ENCODE measurements at places on chromosomes 16 and 17.

GRCh38 chr17:9269350-9270035 is 248.2 kb downstream of the NTN1 start:
- DNase-seq = no peak

DNA sequence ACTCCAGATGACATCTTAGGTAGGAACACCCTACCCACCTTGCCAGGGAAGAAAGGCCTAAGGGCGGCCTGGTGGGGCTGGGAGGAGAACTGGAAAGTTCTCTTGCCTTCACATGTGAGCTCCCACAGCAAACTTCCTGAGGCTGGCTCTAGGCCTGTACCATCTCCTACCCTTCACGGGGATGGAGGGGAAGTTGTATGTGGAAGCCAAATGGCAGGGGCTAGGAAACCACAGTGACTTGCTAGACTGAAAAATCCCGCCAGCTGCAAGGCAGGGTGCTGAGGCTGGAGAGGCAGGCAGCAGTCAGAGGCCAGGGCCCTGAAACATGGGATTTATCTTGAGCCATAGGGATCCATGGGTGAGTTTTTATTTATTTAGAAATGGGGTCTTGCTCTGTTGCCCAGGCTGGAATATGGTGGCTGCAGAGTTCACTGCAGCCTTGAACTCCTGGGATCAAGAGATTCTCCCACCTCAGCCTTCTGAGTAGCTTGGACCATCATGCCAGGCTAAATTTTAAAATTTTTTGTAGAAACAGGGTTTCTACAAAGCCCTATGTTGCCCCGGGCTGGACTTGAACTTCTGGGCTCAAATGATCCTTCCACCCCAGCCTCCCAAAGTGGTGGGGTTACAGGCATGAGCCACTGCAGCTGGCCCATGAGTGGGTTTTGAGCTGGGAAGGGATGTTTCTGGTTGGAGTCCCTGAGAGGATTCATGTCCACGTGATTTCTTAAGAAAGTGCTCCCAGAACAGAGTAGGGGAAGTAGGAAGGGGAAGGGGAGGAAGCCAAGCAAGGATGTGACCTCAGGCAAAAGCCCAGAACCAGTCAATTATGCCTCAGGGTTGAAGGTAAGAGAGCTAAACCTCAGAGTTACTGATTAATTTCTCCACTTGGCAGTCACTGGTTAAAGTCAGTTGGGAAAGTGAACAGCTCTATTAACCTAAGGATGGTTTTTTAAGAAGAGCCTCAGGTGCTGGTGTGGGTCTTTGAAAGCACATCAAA is 4.0 kb upstream of the KAT8 start:
- DNase-seq = no peak

DNA sequence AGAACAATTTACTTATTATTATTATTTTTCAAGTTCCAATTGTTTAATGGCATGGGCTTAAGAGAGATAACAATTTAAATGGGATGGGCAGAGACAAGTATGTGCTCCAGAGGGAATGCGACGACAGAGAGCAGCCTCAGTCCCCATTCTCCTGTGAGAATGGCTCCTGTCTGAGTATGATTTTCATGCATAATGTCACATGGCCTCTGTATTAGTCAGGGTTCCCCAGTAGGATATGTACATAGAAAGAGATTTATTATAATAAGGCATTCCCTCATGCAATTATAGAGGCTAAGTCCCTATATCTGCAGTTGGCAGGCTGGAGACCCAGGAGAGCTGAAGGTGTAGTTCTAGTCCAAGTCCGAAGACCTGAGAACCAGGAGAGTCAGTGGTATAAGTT is 22.9 kb upstream of the NKD1 start:
- no peak for DNase-seq

DNA sequence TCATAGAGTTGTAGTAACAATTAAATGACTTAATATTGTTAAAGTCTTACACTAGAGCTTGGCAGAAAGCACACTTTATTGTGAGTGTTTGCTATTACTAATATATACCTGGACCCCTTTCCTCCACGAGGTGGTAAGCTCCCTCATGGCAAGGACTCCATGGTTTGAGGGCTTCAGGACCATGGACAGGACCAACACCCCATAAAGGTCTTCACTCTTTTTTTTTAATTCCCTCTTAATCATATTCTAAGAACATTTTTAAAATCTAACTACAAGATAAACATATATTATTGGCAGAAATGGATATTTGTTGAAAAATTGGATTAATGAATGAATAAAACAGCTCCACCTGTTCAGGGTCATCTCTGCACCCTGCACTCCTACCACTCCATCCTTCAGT is 154.5 kb downstream of the CBLN1 start:
- no peak for DNase-seq

- DNase-seq = no peak
These were observed 259.9 kb downstream of the IRF8 start for GRCh38 chr16:86158688-86159360.

DNA sequence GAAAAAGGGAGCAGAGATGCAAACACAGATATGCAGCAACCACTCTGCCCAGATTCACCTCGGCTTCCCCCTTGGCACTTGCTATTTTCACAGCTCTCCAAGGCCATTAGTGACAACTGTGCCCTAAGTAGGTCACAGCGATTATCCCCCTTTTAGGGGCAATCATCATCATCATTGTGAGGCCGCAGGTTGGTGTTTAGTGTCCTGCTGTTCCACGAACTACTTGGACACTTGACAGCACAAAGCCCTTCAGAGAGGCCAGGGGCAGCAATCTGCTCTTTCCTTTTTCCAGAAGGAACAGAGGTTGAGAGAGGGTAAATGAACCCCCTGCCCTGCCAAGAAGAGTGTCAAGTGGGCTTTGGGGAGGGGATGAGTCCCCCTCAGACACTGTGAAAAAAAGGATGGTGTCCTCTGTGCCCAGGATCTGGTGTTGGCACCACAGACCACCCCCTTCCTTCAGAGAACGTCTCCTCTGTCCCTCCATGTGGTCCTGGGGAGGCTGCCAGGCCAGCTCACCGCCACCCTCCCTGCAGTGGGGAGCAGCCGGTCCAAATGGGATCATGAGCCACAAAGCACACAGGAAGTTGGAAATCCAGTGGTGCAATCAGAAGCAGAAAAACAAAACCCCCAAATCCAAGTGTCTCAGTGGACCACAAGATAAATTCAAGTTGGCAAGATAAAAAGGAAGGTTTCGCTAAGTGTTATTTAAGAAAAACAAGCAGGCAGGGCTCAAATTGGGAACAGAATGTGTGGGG is 78.4 kb upstream of the MED9 start:
- DNase-seq = no peak
